ENCODE measurements at places on chromosomes 3 and 15.

DNA sequence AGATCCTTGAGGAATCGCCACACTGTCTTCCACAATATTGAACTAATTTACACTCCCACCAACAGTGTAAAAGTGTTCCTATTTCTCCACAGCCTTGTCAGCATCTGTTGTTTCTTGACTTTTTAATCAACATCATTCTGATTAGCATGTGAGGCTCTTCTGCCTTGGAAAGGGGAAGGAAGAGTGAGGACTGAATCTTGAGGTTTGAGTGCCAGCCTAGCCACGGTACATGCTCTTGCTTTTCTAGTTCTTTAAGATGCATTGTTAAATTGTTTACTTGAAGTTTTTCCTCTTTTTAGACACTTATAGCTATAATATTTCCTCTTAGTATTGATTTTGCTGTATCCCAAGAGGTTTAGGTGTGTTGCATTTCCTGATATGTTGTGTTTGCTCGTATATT is 596.1 kb downstream of the OTOL1 start:
- no peak for DNase-seq

GRCh38 chr15:73021139-73021621 is 31.1 kb upstream of the NEO1 start:
- no peak for DNase-seq

- no peak for DNase-seq
These were observed 14.2 kb downstream of the POC1A start for GRCh38 chr3:52140000-52140399.

DNA sequence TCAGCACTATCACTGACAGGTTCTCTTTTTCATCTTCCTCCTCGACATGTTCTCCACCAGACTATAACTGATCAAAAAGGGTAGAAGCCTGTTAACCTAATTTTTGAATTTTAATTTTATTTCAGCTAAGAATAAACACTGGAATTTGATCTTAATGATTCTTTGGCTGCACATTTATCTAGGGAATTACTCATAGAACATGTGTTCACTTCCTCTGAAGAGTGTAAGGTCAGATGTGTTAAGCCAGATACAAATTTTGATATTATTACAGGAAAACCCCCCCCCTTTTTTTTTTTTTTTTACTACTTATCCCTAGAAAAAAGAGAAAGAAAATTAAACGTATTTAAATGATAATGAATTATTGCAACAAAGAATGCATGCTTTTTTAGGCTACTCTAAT is 15.0 kb downstream of the DCBLD2 start:
- DNase-seq: no peak

DNA sequence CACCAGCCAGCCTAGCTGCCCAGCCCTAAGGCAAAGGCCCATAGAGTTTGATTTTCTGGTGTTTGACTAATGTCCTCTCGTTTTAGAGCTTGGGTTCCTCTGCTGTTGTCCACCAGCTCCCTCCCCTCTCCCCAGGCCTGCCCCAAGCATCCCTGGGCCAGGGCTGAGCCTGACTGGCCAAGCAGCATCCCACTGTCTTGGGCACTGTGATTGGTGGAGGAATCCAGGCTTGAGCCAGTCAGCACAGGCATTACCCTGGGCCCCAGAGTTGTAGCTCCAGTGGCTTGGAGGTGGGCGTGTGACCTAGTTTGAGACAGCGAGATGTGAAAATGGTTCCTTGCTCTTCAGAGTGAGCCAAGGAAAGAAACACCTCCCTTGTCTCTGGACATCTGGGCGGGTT is 155.3 kb upstream of the MEF2A start:
- DNase-seq: no peak

Data from astrocyte of the spinal cord (primary cell).